NCI-H1694 (cell line): ENCODE measurements at places on chromosomes 11 and 22.

GRCh38 chr11:27717801-27718229 lies 17.6 kb upstream of the BDNF start:
- DNase-seq, result no peak

- DNase-seq, result no peak
Measured at GRCh38 chr11:1257366-1257765, 34.5 kb downstream of the MUC5B start.

DNA sequence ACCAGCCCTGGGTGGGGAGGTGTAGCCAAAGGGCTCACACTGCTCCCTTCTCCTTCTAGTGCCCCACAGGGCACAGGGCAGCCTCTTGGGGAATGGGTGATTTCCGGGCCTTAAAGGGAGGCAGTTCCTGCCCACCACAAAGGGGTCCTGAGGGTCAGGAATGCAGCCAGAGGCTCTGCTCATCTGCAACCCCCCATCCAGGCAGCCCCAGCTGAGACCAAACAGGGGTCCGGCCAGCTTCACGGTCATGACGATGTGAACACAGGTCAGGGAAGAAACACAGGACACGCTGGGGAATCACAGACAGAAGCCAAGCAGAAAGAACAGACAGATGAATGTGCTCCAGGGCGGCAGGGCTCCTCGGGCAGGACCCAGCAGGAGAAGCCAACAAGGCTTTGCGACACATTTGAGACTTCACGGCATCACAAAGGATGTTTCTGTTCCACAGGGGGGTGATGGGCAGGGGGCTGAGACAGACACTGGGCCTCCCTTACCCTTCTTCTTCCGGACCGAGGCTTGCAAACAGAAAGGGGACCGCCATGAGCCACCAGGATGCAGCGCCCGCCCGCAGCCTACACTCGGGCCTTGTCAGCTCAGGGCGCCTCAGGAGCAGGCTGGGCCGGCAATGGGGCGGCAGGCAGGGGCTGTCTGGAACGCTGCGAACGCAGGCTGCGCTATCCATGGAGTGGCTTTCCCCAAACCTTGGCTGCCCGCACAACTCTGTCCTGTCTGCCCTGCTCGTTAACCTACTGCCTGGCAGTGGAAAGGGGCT lies 101.9 kb downstream of the CTTN start:
- DNase-seq, result no peak

- no peak for DNase-seq
Measured at GRCh38 chr11:121540627-121541026, 87.9 kb upstream of the SORL1-AS1 start.

- DNase-seq, result no peak
Measured at GRCh38 chr11:93822359-93822758, 28.1 kb downstream of the VSTM5 start.

DNA sequence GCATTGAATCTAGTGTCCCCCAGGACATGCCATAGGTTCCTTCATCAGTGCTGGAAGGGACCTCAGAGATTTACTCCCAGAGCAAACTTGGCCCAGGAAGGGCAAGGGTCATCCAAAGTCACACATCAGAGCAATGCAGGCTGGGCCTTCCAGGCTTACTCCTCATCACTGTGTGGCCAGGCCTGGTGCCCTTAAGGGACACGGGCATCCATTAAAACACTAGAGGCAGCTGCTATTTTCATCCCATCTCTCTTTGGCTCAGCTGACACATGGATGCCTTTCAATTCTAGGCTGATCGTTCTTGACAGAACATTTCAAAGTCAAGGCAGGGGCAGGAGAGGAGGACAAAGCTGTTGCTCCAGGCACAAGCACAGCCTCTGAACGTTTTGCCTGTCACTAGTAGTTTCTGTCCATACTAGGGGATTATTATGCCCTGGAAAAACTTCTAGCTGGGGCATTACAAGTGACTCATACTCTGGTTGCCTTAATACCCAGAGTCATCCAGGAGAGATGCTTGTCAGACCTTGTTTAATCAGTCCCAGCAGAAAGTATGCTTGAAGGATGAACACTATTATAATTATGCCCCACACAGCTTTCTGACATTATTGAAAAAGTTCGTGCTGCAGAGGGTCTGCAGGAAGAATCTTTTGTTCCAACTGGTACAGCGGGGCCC lies 240.3 kb downstream of the TENM4 start:
- no peak for DNase-seq

- DNase-seq, result no peak
Measured at GRCh38 chr11:77126861-77127234, 1.2 kb upstream of the MYO7A start.

- no peak for DNase-seq
Measured at GRCh38 chr11:63277345-63277943, 34.0 kb upstream of the SLC22A25 start.

DNA sequence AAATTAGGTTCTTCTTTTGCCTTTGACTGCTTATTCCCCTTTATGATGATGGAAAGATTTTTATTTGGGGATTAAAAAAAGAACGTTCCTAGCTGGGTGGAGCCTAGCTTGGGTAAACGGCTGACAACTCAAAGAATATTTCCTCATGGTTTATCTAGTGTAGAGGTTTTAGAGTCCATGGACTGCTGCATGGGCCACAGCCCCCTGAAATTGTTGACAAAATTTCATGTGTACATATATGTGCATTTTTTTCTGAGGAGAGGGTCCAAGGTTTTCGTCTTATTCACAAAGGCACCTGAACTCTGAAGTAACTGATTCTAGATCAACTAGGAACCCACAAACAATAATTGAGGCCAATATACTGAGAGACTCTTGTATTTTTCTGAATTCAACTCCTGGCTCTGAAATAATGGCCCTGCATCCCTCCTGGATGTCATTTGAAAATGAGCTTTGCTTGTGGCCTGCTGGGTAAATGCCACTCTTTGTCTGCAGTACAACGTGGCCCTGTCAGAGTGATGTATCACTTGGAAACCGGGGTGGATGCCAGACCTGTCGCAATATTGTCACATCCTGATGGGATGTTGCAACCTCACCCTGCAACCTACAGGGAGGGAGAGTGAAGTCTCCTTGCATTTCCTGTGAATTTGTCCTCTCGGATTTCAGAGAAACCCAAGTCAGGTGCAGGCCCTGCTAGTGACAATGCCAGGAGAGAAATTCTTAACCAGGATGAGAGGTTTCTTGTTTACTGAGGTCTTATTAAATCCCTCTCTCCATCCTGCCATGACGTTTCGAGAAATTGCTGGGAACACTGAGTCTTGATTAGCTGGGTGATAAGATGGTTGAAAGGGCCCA lies 33.8 kb downstream of the EHF start:
- DNase-seq, result no peak

DNA sequence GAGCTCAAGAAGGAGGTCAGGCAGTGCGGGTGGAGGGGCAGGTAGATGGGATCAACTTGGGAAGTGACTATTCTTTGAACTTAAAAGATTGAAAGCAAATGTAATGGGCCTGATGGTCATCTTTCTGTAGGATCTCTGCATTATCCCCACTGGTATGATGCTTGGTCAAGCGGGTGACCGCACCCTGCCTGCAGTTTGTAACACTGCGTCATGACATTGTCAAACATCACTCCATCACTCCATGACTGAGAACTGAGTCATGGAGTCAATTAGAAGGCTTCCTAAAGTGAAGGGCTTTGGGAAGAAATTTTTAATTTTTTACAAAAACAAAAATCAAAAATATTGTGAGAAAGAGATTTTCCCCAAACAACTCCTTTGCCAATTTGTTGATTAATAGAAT lies 62.4 kb upstream of the BMAL1 start:
- no peak for DNase-seq
